ENCODE measurements at places on chromosomes 13 and 19. TPM values are rescaled to one million over a fixed set of nuclear protein-coding genes. Genes with fewer than 3 reads are reported as not detected.

Gene ELAVL3
- 0.19 TPM for total RNA-seq

Gene TEX101
- not detected for total RNA-seq

Gene NKPD1
- total RNA-seq = 0.06 TPM

Gene ZNF723
- total RNA-seq = not detected

Gene SIGLEC10
- not detected for total RNA-seq

Gene SMG9
- 70.2 TPM for total RNA-seq

Gene ZNF575
- 2.7 TPM for total RNA-seq

Gene TNFSF13B
- not detected for total RNA-seq

Gene MYPOP
- 12.1 TPM for total RNA-seq

Gene CEACAM7
- total RNA-seq = not detected
